CD4-positive, alpha-beta T cell treated with Interleukin-2 at 100 ng/mL for 4 hours (primary cell): ENCODE measurements at places on chromosomes 12 and 14.

- no peak for DNase-seq
These were observed 12.9 kb downstream of the BMP4 start for GRCh38 chr14:53943751-53944083.

DNA sequence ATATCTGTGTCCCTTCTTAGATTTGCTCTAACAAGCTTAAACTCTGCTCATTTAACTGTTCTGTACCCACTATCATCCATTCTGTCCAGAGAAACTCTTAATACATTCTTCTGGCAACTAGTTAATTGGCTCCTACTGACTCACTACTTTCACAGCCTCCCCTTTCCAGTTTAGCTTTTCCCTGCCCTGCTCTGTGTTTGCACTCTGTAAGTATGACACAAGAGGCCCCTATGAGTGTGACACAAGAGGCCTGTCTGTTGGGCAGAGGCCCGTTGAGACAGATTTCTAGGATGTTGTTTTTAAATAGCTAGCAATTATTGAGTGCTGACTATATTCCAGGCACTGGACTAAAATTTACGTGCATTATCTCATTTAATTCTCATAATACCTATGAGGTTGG is 246.0 kb upstream of the DAAM1 start:
- no peak for DNase-seq

- no peak for DNase-seq
These were observed 297.0 kb downstream of the SSPN start for GRCh38 chr12:26492406-26492805.

- no peak for DNase-seq
These were observed 204.2 kb upstream of the CDKN3 start for GRCh38 chr14:54192610-54193009.

GRCh38 chr12:123237646-123238329 is 4.6 kb downstream of the MTRFR start:
- peak; percentile 75 for DNase-seq

- DNase-seq = no peak
These were observed 238.9 kb upstream of the MIS18BP1 start for GRCh38 chr14:45491914-45492313.

GRCh38 chr14:61188196-61188595 is 92.9 kb downstream of the TMEM30B start:
- no peak for DNase-seq

GRCh38 chr12:70876952-70877351 is 43.6 kb downstream of the PTPRR start:
- DNase-seq = no peak

DNA sequence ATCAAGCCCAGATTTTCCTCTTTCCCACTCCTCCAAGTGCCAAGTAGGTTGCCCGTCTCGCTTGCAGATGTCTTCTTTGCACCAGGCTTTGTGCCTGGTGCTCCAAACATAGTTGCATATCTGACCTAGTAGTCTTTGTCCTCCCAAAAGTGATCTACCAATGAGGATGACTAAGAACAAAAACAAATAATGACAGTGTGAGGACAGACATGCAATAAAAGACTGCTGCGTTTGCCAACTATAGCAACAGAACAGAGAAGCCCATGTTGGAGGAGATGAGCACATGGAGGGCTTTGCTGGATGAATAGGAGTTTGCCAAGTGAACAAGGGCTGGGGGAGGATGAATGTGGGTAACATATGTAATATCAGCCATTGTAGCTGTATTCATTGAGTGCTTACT is 15.6 kb downstream of the DTX1 start:
- no peak for DNase-seq

GRCh38 chr12:47079468-47079980 is at the start of the genes AMIGO2 and PCED1B:
TSS of gene AMIGO2 (minus strand) at chr12:47079959. CDS start at chr12:47079002, 957 bp downstream.
TSS of gene PCED1B (plus strand) at chr12:47079621. CDS start at chr12:47235064, 155,443 bp downstream.
- peak; percentile 68 for DNase-seq

- no peak for DNase-seq
These were observed 34.3 kb upstream of the DICER1 start for GRCh38 chr14:95191445-95192199.

DNA sequence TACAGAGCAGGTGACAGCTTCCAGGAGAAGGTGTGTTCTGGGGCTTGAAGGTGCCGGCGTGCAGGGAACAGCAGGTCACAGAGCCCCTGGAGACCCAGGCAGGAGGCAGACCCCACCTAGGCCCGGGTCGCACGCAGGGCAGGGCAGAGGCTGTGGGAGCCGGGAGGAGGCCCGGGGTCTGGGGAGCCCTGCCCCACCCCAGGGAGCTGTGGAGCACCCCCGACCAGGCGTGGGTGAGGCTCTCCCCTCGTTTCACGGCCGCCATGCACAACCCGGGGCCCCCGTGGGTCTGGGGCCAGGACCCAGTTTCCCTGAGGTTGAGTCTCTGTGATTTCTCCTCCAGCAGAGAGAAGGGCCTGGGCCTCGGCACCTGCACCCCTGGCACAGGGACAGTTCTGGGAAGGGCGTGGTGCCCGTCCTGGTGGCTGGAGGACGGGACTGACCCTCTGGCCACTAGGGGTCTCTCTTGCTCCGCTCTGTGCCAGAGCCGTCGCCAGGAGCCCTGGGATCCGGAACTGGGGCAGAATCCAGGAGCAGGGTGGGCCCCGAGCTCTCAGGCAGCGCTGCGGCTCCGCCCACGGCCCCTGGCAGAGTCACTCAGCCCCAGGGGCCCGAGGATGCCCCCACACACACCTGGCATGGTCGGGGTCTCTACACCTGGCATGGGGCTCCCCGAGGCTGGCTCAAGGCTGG is 75.2 kb upstream of the FBRSL1 start:
- DNase-seq = peak; percentile 80

DNA sequence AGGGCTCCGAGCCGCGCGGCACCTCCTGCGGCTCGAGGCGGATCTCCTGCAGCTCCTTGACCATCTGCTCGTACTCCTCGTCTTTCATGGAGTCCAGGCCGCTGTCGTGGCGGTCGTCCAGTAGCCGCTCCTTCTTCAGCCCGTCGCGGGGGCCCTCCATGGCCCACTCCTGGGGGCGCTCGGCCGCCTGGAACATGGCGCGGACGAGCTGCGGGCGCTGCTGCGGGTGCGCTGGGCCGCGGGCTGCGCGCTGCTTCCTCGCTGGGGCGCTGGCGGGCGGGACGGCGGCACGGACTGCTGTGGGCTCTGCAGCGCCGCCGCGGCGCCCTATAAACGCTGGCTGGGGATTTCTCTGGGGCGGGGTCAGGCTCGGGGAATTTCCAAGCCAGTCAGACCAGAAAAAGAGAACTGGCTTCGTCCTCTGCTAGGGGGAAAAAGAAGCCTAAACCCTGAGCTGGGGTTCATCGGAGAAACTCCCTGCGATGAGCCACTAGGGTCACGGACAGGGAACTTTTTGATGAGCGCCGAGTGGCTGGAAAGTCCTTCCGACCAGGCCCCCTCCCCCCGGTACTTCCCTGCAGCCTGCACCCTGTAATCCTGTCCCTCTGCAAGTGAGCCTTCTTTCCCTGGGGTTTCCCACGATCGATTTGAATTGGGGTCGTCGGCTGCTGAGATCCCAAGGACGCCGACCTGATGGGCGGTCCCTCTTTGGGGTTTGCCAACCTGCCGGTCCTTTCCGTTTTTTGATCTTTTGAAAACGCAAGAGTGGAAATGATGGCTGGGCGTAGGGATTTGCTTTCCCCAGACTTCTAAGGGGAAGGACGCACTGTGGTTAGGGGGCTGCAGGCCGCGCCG is at the start of gene NFKBIA:
Gene NFKBIA (minus strand): TSS at position 301 of the 855 bp plus-strand sequence. CDS start 105 bp downstream, at position 196.
- DNase-seq = peak; percentile 97

DNA sequence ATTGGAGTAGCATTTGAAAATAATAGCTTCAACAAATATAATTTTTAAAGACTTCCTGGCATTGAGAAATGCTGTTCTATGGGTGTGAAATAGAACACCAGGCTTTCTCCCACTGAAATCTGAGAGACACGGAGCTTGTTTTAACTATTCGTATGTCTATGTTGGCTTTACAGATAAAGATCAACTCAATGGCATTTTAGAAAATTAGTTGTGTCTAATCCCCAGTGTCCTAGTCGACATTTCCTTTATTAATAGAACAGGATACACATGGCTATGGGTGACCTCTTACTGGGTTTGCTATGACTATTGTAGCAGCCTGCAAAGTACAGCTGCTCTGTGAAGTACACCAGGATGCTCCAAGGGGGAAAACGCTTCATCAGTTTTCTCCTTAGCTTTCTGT is 159.3 kb downstream of the SLC25A21 start:
- DNase-seq = no peak

GRCh38 chr14:90511252-90511651 is 114.4 kb downstream of the CALM1 start:
- no peak for DNase-seq

DNA sequence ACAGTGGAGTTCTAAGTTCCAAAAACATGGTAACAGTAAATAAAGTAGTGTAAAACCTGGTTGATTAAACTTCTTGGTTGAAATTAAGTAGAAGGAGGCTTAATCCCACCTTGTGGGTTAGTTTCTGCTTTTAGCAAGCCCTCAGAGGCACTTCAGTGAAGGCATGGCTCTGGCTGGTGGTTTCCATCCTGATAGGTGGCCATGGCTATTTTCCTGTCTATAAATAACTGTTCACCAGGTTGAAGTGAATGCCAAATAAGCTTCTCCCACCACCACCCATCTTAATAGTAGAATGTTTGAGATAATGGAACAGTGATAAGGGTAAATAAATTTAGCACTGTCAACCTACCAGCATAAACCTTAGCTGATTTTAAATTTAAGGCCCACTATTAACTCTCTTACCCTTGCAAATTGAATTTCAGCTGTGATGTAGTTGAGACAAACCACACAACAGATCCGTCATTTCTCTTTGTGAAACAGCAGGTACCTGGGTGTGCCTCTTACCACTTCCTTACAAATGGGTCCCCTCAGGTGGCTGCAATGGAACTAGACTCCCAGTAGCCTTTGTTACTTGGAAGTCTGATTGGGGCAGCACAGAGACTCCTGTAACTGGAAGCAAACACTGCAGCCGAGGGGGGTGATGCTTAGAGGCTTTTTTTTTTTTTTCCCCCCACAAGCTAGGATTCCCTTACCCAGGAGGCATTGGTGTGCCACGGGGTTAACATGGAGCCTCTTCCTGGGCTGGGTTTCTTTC is 41.4 kb downstream of the DAAM1 start:
- no peak for DNase-seq

GRCh38 chr14:64741961-64742360 is 37.7 kb downstream of the PLEKHG3 start:
- no peak for DNase-seq

DNA sequence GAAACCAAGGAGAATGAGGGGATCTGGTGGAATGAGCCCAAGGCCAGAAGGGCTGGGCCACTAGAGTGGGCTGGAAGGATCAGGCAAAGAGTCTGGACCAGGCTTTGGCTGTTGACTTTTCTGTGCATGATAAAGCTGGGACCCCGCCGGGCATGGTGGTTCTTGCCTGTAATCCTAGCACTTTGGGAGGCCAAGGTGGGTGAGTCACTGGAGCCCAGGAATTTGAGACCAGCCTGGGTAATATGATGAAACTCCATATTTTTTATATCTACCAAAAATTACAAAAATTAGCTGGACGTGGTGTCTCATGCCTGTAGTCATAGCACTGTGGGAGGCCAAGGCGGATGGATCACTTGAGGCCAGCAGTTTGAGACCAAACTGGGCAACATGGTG is 393 bp upstream of the KLHL33 start:
- DNase-seq = no peak

GRCh38 chr14:105420101-105420973 is 710 bp downstream of the MTA1 start:
- DNase-seq = no peak

DNA sequence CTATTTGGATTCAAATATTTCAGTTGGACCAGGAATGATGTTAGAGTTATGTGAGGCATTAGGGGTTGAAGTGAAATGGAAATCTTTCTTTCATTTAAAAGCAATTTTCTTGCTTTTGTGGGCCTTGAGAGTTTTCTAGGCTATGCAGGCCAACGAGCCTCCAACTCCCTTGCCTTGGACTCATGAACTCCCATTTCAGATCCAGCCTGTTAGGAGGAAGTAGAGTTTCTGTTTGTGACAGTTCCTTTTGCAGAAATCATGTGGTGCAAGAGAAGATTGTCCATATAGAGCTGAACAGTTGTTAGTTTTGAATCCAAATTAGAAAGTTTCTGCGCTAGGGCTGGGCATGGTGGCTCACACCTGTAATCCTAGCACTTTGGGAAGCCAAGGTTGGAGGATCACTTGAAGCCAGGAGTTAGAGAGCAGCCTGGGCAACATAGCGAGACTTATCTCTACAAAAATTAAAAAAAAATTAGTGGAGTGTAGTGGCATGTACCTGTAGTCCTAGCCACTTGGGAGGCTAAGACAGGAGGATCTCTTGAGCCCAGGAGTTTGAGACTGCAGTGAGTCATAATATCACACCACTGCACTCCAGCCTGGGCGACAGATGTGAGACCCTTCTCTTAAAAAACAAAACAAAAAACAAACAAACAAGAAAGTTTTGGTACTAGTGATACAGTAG is 47.3 kb upstream of the MED13L start:
- DNase-seq = no peak

DNA sequence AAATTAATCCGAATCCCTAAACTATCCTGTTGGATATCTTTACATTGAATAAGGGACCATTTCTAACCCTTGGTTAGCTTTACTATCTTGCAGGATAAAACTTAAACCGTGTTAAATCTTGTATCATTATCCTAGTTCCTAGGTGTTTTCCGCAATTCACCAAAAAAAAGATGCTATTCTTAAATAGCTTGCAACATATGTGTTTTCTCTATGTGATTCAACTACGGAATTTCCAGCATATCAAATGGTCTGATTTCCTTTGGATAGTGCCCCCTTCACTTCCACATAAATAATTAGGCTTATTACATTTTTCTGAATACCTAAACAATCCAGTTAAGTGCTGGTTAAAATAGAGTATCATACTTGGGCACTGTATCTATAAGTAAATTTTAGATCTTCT is 130.3 kb downstream of the ITPR2 start:
- no peak for DNase-seq

DNA sequence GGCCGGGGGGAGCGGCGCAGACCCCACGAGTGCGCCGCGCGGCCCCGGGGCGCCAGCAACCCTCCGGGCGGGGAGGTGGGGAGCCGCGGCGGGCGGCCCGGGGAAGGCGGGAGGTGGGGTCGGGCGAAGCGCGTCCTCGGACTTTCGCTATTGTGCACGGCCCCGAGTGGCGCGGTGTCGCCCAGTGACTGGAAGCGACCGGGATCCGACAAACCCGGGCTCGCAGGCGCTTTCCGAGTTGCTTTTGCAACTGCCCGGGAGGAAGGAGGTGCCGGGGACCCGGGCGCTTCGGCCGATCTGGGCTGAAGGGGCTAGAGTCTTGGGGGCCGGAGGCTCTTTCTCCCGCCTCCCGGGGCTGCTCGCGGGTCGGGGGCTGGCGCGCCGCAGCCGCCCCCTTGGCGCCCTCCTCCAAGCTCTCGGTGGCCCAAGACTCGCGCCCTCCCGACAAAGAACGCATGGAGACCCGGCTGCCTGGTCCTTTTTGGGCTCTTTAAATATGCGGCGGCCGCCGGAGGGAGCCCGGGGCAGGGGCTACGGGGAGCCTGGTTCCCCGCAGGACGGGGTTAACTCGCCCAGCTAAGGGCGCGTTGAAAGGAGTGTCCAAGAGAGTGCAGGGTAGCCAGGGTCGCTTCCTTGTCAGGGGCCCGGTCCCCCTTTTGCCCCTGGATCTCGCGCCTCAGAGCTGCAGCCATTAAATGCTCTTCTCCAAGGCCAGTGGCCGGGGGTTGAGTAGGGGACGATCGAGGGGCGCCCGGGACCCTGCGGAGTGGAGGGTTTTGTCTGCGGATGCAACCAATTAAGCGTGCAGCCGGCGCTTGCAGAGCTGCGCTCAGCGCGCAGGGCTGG is 1.4 kb downstream of the HMGA2 start:
- no peak for DNase-seq
